ENCODE measurements at places on chromosomes 12 and 14.

DNA sequence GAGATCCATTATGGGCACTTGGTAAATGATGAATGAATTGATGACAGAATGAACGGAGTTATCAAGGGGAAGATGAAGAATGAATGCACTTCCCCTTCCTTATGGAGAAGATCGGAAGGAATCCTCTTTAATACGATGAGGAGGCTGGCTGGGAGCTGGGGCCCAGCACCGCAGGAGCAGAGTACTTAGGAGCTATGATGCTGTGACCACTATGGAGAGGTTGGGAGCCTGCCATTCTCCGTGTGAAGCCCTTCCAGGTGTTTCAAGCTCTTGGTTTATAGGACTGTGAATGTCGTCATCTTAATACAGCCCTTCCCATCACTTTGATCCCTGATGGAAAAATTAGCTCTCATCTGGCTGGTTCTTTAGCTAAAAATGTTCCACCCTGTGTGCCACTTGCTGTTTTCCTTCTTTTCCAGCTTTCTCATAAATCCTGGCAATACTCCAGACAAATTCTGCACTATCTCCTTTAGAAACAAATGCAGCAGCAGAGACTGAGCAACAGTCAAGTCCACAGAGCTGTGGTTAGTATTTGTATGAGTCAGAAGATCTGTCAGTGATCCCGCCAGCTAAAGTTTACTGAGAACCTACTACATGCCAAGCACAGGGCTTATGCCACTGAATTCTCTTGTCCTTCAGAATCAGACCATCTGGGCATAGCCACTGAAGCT is 263.1 kb upstream of the CRY1 start:
- DNase-seq, result no peak

DNA sequence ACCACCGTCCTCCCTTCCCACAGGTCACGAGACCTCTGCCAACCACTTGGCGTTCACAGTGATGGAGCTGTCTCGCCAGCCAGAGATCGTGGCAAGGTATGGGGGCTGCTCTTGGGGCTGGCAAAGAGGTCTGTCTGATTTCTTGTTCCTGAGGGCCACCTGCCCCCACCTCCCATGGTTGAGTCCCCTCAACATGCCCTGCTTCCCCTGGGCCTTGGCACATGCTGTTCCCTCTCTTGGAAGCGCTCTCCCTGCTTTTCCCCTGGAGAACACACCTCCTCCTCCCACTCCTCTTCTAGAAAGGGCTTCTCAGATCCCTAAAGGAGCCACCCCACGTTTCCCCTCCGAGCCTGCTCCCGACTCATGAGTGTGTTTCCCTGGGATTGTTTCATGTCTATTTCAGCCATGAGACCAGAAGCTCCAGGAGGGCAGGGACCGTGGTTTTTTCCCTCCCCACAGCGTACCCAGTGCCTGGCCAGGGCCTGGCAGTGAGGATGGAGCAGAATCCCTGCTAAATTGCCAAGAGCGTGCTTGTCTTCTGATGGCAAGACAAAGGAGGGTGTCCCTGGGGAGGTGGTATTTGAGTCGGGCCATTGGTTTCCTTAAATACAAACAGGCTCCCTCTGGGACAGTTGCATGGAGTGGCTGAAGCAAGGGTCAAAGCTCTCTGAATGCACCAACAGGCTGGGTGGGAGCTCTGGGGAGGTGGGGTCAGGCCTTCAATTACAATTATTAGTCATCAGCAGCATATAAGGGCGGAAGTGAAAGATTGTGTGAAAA is 34.1 kb downstream of the CYP46A1 start:
- DNase-seq, result no peak

GRCh38 chr12:58633479-58633878 is 286.8 kb downstream of the LRIG3 start:
- no peak for DNase-seq

- DNase-seq, result no peak
Observed at GRCh38 chr14:62053188-62053587, 291.0 kb downstream of the SNAPC1 start.
